ENCODE measurements at places on chromosomes 2 and 18.

- DNase-seq = no peak
Observed at GRCh38 chr2:182422864-182423263, 4.0 kb downstream of the PDE1A start.

DNA sequence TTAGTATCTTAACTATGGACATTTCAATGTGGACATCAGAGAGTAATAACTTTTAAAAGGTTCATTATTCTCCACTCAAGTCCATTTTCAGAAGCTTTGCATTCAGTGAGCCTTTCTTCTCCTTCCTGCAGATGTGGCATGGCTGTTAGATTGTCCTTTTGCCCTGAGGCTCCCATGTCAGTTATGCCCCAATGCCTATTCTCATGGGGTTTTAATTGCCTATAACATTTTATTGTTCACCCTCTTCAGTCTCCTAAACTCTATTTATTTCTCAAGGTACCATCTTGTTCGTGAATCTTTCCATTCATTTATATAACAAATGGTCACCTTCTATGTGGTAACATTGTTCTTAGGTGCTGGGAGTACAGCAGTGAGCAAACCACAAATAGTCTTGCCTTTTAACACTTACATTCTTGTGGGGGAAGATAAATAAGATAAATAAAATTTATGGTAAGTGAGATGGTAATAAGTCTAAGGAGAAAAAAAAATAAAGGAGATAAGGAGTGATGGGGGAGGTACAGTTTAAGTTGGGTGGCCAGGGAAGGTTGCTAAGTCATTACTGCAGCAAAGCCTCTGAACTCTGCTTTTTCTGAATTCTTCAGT lies 277.9 kb upstream of the SIX3 start:
- DNase-seq = no peak

DNA sequence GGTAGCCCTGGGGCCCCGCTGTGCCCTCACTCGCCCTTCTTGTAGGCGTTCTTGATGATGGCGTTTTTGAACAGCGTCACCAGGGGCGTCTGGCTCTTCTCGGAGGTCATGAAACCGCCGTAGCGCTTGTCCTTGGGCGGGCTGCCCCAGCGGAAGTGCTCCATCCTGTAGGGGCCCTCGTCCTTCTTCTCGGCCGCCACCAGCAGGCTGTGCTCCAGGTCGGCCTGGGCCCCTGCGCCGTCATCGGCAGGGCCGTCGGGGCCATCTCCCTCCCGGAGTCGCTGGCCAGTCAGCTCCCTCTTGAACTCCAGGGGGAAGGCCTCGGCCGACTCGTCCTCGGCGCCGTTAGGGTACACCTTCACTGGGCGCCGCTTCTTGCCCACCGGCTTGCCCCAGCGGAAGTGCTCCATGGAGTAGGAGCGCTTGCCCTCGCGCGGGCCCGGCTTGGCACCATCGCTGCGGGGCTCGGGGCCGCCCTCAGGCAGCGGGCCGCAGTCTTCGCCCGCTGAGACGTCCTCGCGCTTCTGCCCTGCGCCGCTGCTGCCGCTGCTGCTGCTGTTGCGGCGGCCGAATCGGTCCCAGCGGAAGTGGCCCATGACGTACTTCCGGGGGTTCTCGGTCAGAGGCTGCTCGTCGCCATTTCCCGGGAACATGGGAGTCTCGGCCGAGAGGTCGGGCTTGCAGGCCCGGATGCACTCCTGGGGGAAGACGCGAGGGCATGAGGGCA lies 7.2 kb downstream of the POMC start:
- peak; percentile 76 for DNase-seq

DNA sequence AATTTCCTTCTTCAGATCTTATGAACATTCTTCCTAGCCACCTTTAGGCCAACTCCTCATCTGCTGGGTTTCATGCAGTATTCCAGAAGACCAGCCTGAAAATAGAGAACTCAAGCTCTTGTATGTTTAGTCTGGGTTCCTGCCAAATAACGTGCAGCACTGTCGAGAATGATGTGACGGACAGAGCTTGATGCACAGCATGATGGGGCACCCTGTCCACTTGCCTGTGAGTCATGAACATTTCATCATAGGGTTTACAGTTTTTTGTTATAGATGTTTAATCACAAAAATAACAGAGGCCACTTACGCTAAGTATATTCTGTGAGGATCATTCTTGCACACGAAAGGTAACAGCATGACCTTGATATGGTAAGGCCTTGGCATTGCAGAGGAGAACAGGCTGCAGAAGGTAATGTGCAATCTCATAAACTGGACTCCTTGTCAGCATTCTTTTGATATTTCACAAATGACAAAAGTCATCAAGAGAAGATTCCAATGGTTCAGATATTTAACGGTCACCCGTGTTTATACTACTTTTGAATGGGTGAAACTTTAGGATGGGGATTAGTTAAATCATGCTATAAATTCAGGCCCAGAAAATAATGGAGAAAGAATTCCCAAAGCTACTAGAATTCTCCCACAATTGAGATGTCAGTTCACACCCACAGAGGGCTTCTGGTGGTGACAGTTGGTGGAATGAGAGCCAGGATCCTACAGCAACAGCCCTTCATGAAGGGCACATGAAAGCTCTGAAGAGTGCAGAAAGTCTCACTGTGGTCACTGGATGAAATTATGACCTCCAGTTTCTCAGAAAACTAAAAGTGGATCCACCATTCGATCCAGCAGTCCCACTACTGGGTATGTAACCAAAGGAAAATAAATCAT lies 396.1 kb upstream of the RAB12 start:
- peak; percentile 95 for DNase-seq

- DNase-seq = no peak
Observed at GRCh38 chr18:77906103-77906892, 656.6 kb downstream of the GALR1 start.

GRCh38 chr2:65293376-65293775 lies 65.7 kb downstream of the ACTR2 start:
- no peak for DNase-seq

- peak; percentile 40 for DNase-seq
Observed at GRCh38 chr2:23524261-23524706, 139.3 kb downstream of the KLHL29 start.

DNA sequence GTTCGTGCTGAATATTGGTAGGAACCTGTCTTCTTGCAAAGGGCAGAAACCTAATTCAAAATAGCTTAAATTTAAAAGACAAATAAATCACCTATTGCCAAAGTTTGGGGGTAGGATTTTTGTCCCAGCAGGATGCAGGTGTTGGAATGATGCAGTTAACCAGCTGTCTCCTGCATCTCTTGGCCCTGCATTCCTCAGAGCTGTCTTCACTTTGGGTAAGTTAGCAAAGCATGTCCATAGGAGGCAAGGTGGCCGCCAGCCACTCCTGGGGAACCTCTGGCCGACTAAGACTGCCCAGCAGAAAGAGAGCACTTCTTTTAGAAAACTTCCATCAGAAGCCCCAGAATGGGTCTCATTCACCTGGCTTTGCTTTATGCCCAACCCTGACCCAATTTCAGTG lies 20.5 kb upstream of the NYAP2 start:
- no peak for DNase-seq

DNA sequence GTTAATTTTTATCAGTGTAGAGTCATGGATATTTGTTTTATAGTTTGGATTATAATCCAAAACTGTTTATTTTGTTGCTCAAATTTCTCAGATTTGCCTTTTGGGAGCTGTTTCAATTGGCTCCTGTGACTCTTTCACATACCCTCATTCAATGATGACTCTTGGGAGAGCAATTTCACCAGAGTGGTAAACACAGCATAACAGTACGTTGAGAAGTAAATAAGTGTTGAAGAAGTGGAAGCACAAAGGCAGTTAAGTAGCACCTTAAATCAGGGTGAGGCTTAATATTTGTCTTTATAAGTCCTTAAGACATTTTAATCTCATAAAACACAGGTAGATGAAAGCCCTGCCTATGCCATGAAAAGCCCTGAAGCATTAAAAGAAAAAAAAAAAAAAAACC lies 17.1 kb upstream of the SLC39A10 start:
- no peak for DNase-seq

- no peak for DNase-seq
Observed at GRCh38 chr2:39107724-39108273, 13.1 kb downstream of the SOS1 start.

GRCh38 chr2:5316001-5316490 lies 376.1 kb upstream of the SOX11 start:
- DNase-seq = no peak

GRCh38 chr2:7899241-7899640 lies 782.6 kb upstream of the ID2 start:
- DNase-seq = no peak

DNA sequence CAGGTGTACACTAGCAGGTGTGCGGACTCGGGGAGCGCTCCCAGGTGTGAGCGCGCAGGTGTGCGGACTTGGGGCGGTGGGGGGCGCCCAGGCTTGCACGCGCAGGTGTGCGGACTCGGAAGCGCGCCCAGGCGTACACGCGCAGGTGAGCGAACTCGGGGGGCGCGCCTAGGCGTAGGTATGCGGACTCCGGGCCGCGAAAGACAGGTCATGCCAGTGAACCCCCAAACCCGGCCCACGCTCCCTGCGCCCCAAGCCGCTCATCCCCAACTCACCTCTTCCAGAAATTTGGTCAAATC lies 342 bp downstream of the CYB5A start:
- no peak for DNase-seq

DNA sequence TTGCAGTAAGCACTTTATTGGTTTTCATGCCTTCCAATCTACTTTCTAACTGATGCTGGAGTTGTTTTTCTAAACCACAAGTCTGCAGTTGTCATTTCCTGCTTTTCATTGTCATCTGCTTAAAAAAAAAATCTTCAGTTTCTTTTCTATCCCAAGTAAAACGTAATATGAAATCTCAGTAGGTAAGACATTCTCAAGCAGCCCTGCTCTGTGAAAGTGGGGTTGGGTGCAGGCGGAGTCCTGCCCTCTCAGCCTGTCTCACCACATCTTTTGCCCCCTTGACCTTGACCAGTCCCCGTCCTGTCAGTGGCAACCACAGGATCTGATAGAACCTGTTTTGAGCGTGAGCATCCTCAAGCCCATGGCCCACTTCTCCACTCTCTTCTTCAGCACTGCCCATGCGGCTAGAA lies 80.0 kb upstream of the CPO start:
- no peak for DNase-seq

GRCh38 chr2:109459485-109459884 lies 154.3 kb downstream of the SEPTIN10 start:
- DNase-seq = peak; percentile 92

DNA sequence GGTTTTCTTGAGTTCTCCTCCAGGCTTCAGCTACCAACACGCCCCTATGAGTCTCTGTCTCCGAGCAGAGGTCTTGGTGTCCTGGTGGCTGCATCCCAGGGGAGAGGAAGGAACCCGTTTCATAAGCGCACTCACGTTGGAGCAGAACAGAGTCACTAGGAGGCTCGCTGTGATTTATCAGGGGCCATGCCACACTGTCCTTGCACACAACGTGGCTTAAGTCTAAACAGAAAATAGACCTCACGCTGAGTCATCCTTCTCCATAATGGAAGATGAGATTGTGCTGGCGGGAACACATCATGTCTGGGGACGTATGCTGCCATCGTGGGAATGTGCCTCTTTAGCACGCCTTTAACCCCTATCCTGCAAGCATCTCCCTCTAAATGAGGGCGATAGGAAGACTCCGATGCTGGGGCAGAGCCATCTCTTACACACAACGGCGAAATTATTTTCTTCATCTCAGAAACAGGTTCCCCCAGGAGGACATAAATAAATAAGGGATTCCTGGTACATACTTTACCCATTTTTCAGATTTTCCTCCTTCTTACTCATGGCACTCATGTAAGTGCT lies 211.4 kb downstream of the KLHL29 start:
- peak; percentile 31 for DNase-seq

All from fibroblast of skin of scalp (primary cell).